CD8-positive, alpha-beta memory T cell (primary cell): ENCODE measurements at places on chromosomes 3 and 15.
A peak's percentile ranks its signal among the peaks of the same experiment; 100 is the strongest.

DNA sequence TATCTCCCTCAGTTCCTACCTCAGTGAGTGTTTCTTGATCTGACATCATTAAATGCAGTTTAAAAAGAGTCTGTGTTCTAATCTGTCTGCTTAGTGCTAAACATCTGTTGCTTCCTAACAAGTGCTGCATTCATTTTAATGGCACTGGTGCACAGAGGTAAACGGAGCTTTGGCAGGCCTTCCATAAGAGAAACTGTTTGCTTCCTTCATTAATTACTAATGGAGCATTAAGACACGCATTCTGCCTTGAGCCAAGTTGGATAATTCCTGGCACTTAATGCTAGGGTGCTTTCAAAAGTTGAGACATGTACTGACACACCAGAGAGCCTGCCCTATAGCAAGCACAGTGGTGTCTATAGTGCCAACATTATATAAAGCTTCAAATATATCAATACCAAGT is 34.7 kb downstream of the SCG5 start:
- no peak for DNase-seq

DNA sequence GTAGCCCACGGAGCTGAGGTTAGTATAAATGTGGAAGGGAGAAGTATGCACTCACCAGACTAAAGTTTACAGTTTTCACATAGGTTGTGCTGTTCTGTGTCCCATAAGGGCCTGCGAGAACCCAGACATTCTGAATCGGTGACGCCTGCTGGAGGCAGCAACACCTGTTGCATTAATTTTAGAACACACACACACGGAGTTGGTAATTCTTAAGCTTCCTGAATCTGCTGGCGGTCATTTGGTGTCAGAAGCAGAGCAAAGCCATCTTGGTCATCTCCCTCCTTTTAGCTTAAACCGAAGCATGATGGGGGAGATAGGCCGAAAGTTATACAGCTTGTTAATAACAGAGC is 41.1 kb upstream of the AP3B2 start:
- no peak for DNase-seq

GRCh38 chr3:39177708-39178332 is 14.6 kb downstream of the XIRP1 start:
- DNase-seq = peak; percentile 54

- no peak for DNase-seq
Observed at GRCh38 chr3:193788189-193788991, 195.4 kb downstream of the OPA1 start.

DNA sequence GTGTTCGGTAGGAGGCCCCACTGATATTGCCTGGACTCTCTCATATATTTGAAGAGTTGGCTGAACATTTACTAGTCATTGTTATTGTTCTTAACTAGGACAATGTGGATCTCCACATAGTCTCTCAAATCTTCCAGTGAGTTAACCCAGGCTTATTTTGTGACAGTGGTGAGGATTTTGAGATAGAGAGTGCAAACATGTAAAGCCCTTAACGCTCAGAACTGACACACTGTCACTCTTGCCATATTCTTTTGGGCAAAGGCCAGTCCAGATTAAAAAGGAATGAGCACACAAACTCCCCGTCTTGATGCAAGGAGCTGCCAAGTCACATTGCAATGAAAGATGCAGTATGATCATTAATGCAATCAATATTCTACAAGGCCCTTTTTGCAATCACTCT is 431.9 kb upstream of the AZI2 start:
- no peak for DNase-seq

GRCh38 chr3:195904368-195904767 is 4.0 kb downstream of the TNK2 start:
- no peak for DNase-seq

- no peak for DNase-seq
Observed at GRCh38 chr3:131082871-131083863, 56.5 kb downstream of the NEK11 start.

- peak; percentile 68 for DNase-seq
Observed at GRCh38 chr3:150787741-150788370, 24.9 kb upstream of the SIAH2 start.

DNA sequence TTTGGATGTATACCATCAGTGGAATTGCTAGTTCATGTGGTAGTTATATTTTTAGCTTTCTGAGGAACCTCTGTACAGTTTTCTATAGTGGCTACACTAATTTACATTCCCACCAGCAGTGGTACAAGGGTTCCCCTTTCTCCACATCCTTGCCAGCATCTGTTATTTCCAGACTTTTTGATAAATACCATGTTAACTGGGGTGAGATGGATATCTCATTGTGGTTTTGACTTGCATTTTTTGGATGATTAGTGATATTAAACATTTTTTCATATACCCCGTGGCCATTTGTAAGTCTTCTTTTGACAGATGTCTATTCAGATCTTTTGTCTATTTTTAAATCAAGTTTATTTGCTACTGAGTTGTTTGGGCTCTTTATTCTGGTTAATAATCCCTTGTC is 455.6 kb upstream of the RARB start:
- no peak for DNase-seq

DNA sequence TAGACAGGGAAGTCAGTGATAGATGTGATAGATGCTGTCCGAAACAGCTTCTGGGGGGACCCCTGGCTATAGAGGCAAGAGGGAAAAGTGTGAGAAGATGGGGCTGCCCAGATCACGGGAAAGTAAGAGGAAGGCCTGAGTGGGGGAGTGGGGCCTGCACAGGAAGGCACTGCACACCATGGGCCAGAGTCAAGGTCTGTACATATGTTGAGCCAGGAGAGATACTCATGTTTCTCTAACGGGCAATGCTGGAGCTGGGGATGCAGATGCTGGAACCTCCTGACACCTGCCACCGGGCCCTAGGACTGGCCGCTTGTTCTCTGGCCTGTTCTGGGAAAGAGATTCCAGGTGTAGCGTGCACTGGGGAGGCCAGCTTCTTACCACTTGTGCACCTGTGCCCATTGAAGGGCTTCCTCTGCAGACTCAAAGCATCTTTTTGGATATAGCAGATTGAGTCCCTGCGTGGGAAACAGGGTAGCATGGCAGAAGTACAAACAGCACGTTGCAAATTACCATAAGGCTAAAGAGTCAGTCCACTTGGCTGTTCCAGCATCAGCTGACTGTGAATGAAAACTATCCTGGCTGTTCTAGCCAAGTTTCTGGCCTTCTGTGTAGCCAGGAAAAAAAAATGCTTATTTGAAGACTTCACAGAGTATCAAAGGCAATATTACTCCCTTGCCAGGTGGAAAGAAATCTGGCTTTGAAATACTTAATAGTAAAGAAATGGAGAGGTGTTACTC is 77.1 kb upstream of the GSK3B start:
- DNase-seq = no peak

GRCh38 chr3:46484911-46485778 is 12.6 kb upstream of the RTP3 start:
- no peak for DNase-seq

GRCh38 chr15:89003865-89004725 is 84.2 kb upstream of the ABHD2 start:
- DNase-seq = no peak

- DNase-seq = peak; percentile 3
Observed at GRCh38 chr15:55774113-55774970, 31.4 kb upstream of the PRTG start.

DNA sequence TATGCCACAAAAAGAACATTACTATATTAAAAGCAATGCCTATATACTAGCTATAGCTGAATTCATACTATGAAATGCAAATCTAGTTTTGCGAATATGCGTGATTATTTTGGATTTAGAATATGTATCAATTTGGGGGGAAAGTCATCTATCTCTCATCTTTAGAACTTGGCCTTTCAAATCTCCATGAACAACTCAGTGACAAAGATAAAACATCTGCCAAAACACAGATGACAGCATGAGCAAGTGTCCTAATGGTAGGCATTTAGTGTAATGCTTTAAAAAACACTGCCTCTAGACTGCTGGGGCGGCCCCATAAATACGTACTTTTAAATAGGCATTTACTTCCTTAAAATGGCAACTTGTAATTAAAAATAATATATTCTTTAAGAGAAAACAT is 2.7 kb downstream of the CD47 start:
- no peak for DNase-seq

DNA sequence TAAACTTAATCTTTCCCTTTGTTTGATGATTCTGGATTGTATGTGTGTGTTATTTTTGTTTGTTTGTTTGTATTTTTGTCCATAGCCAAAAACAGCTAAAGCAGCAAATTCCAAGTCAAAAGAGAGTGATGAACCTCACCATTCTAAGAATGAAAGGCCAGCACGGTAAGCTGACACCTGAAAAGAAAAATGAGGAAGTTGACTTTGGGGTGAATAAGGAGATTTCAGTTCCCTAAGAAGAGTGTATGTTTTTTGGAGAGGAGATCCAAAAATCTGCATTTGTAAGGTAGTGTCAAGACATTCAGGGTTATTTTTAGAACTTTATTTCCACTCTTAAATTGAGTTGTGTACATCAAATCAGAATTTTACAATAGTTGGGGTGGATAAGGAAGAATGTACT is 52.3 kb upstream of the UTS2B start:
- DNase-seq = no peak

GRCh38 chr15:24832282-24832681 is 122.5 kb upstream of the SNRPN start:
- no peak for DNase-seq

GRCh38 chr15:42059661-42060476 is 34.5 kb downstream of the PLA2G4D start:
- DNase-seq = peak; percentile 40

DNA sequence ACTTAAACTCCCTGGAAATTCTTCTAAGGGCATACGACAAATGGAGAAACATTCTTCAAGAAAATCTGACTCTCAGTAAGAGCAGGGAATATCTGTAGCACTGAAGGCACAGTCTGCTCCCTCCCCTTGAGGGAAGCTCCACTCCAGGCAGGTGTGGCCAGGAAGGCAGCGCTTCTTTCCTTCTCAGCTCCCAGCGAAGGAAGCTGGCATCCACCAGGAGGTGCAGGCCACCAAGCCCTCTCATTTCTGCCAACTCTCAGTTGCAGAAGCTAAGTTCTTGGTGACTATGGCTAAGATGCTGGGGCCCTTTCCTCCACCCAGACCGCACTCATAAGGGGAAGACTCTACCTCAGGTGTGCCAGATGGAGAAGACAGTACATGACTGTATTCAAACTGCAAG is 37.7 kb upstream of the SLC41A3 start:
- DNase-seq = peak; percentile 23

DNA sequence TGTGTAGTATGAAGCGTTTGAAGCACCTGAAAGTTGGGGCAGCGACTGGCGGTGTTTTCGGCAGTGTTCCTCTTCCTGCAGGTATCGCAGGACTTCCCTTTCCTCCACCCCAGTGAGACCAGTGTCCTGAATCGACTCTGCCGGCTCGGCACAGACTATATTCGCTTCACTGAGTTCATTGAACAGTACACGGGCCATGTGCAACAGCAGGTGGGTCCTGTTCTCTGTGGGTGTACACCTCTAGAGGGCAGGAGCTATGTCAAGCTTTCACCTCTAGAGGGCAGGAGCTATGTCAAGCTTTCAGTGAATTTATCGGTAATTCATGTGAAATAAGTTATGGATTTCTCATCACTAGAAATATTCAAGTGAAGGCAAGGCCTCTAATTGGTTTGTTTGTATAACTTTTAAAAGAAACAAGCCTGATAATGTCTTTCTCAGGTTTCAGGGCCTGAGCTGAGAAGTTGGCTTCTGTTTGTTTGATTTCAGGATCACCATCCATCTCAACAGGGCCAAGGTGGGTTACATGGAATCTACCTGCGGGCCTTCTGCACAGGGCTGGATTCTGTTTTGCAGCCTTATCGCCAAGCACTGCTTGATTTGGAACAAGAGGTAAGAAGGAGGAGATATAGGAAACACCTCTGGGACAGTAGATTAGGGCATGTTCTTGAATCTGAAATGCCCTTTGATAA is 5.3 kb downstream of the TUBGCP4 start:
- DNase-seq = peak; percentile 3

DNA sequence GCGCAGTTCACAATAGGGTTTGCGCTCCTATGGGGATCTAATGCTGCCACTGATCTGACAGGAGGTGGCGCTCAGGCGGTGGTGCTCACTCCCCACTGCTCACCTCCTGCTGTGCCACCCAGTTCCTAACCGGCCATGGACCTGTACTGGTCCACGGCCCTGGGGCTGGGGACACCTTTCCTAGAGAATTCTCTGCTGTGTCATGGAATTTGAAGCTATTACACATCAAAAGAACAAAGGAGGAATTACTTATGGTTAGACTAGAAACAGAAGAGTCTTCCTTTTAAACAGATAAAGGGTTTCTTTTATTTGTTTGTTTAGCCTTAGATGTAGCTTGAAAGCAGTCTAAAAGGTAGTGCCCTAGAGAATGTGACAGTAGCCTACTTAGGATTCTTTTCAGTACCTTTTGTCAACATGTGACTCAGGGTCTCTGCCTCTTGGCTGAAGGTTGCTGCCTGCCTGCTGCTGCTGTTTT is 50.3 kb downstream of the PAK2 start:
- no peak for DNase-seq

DNA sequence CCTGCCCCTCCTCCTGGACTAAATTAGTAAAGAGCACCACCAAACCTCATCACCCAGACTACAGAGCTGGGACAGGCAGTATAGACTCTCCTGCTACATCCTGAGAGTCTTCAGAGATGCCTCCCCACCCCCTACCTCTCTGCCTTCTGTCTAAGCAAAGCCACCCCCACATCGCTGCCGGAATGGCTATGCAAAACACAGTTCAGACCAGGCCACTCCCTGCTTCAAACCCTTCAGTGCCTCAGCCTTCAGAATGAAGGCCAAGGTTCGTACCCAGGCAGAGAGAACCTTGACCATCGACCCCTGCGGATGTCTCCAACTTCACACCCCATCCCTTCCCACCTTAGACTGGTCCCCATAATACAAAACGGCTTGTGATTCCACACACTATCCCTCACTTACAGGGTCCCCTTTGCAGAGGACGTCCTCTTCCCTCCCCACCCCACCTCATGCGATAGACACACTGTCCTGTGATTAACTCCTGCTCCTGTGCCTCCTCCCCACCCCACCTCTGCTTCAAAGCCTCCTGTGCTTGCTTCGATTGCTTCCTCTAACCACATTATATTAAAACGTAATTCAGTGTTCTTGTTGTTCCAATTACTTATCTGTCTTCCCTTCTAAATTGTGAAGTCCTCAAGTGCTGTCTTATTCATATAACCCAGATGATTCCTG is 175.3 kb downstream of the UACA start:
- no peak for DNase-seq

GRCh38 chr3:71514621-71515020 is 68.9 kb downstream of the FOXP1 start:
- no peak for DNase-seq
